Inflammatory macrophage (primary cell): ENCODE measurements at places on chromosomes 5 and 9.
A peak's percentile ranks its signal among the peaks of the same experiment; 100 is the strongest.

DNA sequence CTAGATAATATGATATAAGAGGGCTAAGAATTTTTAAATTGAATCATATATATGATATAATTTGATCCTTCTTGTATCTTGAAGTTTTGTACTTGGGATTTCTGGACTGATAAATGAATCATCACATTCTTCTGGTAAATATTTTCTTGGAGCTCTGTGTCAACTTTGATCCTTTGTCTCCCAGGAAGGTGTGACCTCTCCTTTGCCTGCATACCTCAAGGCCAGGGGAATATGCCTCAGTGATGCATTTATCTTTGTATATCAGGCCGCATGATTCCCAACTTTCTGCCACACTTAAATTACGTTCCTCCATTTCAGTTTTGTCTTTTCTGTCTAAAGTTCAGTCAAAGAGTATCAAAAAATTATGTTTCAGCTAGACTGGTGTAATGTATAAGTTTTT is 101.2 kb downstream of the NLN start:
- no peak for DNase-seq

GRCh38 chr5:66582499-66583165 is 13.6 kb upstream of the MAST4 start:
- DNase-seq, result no peak

DNA sequence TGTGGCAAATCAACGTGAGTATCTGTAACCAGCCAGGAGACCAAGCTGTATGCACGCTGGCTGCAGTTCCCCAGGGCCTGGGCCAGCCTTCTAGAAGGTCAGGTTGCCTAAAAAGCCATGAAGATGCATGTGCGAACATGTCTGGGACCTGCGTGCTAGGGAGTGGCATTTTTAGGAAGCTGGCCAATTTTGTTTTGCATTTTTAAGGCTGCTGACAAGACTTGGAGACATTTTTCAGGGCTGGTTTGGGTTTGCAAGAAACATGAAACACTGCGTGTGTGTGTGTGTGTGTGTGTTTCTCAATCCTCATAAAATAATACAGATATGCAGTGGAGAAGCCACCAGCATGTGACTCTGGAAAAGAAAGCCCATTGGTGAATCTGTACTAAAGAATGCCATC is 5.1 kb downstream of the TGFBI start:
- no peak for DNase-seq

- DNase-seq, result no peak
Measured at GRCh38 chr9:112032009-112032408, 135.4 kb downstream of the UGCG start.

DNA sequence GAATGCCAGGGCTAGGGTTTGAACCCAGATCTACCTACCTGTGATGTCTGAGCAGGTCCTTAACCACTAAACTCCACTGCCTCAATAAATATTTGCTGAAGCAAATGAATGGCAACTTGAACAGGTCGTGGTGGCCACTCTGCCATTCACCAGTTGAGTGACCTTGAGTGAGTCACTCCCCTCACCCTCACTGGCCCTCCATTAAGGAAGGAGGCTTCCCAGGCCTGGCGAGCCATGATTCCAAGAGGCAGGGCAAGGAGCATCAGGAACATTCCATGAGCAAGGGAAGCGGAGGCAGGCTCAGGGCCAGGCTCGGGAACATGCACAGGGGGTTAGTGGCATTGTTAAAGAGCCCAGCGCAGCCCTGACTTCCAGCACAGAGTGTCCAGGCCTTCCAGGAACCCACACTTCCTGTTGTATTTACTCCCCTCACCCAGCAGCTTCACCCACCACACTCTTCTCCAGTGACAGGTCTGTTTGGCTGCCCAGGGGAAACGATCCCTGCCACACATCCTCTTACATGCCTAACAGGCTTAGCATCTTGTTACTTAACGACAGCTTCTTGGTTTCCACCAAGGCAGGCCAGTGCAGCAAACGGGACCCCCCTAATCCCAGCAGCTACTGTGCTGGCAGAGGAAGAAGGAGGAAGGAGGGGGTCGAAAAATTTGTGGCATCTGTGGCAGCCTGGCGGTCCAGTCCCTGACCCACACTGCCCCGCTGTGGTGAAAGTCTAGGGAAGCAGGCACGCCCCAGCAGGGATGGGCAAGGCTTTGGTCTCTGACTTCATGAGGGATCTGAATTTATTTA is 43.7 kb upstream of the TTC1 start:
- peak; percentile 30 for DNase-seq

DNA sequence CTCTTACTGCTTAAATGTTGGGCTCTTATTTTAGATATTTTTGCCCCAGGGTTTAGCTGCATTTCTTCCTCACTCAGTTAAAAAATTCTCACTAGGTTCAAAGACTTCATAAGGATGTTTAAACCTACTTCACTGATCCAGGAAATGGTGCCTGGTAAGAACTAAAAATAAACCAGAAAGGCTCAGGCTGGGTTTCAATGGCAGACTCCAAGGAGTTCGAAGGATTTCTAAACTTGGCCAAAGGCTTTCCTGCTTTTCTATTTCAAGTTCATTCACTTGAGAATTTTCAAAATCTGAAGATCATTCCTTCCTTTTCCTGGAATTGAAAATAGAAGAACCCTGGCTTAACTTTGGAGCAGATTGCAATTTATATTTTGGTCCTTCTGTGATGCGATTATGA is 193.0 kb upstream of the MAP1B start:
- no peak for DNase-seq
